Renal cortex interstitium (tissue), 15 donors: ENCODE measurements at places on chromosomes 16 and 17.

DNA sequence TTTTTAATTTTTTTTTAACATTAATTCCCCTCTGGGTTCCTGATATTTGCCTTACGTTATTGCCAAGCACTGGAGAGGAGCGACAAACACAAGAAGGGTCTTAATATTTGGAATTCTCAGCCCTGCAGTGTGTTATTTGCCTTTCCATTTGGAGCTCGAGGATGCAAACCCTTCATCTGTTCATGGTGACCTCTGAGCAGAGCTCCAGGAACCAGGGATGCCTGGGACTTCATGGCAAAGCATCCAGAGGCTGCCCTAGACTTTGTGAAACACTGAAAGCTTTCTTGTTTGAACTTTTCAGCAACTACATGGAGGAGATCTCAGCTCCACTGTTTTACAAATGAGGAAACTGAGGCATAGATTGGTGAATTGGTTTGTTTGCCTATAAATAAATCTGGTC is 254.2 kb downstream of the CBLN1 start:
- no peak for DNase-seq

GRCh38 chr16:22375117-22375962 is 921 bp upstream of the CDR2 start:
- no peak for DNase-seq

- DNase-seq: no peak
Observed at GRCh38 chr16:13935408-13935807, 15.5 kb downstream of the ERCC4 start.

DNA sequence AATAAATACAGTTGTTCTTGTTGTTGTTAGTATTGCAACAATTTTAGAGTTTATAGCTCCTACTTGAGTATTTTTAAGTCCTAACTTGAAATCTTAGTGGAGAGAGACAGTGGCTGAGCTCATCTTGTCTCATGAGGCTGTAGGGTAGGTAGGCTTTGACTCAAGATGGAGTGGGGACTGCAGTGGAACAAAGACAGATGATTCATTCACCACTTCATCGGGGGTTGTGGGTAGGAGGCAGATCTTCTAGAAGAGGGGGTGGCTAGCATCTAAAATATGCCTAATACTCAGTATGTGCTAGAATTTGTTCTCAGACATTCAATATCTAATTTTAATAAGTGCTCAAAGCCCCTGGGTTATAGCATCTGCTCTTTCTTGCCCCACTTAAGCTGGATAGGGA is 13.1 kb upstream of the MMD start:
- no peak for DNase-seq

GRCh38 chr16:5509794-5510193 is 412.2 kb upstream of the EEF2KMT start:
- DNase-seq: no peak

DNA sequence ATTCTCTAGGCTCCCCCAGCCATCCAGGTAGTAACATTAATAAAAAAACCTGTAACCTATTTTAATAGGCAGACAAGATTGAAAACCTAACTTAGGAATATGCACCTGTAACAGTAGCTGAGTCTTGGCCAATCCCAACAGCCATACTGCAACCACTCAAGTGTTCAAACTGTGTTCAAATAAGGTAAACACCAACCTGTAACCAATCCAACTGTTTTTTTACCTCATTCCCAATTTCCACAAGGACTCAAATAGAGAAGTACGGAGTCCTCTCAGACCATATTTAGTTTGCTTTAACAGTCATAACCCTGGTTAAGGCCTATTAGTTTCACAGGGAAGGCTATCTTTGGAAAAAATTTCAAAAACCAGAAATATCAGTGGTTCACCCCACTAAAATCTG is 40.4 kb upstream of the NOS2 start:
- DNase-seq: no peak

DNA sequence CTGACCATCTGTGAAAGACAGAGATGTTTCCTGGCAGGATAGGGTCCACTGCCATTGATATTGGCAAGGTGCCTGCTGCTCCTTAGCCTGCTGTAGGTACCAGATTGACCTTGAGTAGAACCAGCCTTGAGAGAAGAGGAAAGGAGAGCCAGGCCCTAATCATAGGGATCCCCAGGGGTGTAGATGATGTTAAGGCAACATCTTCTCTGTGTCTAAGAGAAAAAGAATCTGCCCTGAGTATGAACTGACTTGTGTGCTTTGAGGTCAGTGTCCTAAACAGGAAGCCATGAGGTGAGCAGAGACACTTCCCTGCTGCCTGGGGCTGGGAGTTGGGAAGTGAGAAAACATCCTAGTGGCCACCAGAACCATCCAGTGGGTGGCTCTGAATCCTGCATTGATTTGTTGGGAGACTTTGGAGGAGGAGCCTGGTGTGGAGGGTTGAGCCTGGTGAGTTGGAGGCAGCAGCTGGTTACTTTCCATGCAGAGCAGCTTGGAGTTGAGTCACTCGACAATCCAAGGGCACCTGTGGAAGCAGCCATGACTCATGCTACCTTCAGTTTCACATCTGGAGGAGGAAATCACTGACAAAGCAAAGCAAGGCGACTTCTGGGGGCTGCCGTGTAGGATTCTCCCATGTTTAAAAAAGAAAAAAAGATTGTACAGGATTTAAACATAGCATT is 47.8 kb downstream of the BMERB1 start:
- no peak for DNase-seq

DNA sequence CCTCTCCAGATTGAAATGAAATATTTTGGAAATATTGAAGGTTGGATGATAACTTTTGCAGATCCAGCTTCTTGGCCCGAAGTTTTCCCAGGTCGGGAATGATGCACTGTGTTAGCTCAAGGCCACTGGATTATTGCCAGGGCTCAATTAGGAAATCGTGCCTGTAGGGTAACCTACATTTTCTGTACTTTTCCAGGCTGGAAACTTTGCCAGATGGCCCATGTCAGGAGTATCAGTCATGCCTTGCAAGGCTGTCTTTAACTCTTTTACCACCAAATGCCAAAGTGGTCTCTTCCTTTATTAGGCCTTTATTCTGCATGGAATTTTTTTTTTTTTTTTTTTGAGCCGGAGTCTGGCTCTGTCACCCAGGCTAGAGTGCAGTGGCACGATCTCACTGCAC is 8.9 kb upstream of the SEC14L1 start:
- DNase-seq: no peak

GRCh38 chr17:71921796-71922195 is 199.0 kb upstream of the SOX9 start:
- no peak for DNase-seq

GRCh38 chr17:8904686-8905085 is 37.2 kb upstream of the PIK3R6 start:
- DNase-seq: no peak

DNA sequence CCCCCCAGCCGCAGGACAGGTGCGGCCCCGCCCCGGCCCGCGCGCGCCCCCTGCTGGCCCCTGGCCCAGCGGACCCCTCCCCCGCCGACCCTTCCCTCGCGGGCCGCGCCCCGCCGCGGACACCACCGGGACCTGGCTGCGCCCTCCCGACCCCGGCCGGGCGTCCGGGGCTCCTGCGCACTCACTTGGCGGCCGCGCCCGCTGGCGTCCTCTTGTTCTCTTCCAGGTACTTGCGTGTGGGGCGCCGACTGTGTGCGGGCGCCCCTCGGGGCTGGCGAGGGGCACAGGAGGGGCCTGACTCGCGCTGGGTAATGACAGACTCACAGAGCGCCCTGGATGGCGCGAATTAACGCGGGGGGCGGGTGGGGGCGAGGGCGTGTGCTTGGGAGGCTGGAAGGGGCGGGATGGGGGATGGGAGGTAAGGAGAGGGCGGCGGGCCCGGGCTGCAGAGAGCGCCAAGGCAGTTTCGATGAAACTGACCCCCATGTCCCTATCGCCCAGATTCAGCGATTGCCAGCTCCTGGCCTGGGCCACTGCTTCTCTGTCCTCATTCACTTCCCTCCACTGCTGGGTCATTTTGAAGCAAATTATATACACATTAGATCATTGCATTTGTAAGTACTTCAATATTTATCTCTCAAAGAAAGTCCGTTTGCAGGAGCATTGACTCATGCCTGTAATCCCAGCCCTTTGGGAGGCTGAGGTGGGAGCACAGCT is 445 bp upstream of the DBNDD1 start:
- no peak for DNase-seq

GRCh38 chr17:82593590-82594087 is 54.6 kb downstream of the WDR45B start:
- no peak for DNase-seq

GRCh38 chr16:11276143-11276895 is at the start of gene PRM2:
TSS of gene PRM2 (minus strand) at chr16:11276480. CDS start at chr16:11276370, 110 bp downstream.
- DNase-seq: no peak

DNA sequence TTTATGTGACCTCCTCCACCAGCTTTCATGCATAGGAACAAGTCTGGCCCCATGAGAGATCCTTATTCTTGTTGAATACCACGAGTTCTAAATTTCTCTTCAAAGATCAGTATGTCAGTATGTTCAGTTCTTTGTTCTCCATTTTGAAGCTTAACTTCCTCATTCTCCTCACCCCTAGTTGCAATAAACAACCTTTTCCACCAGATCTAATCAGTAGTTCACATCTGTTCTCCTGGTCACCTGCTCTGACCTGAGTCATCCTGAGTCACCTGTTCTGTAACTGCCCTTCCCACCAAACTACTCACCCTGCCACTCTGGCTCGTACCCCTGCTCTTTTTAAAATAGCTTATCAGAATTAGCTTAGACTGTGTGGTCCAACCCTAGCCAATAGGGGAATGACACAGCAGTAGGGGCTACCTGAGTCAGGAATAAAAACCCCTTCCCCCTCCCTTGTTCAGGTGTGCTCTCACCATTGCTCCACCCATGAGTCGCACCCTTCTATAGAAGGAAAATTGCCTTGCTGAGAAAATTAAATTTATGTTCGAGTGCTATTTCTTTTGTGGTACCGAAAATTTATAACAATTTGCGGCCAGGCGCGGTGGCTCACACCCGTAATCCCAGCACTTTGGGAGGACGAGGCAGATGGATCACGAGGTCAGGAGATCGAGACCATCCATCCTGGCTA is 94.6 kb downstream of the EMP2 start:
- DNase-seq: no peak

- no peak for DNase-seq
Observed at GRCh38 chr17:32156656-32157055, 14.4 kb downstream of the RHOT1 start.

GRCh38 chr17:35875072-35875799 is 4.9 kb downstream of the CCL5 start:
- DNase-seq: no peak

- peak; percentile 79 for DNase-seq
Observed at GRCh38 chr17:29761040-29761761, 138.5 kb upstream of the CORO6 start.

GRCh38 chr16:15770512-15770911 is 86.3 kb downstream of the MYH11 start:
- DNase-seq: no peak

DNA sequence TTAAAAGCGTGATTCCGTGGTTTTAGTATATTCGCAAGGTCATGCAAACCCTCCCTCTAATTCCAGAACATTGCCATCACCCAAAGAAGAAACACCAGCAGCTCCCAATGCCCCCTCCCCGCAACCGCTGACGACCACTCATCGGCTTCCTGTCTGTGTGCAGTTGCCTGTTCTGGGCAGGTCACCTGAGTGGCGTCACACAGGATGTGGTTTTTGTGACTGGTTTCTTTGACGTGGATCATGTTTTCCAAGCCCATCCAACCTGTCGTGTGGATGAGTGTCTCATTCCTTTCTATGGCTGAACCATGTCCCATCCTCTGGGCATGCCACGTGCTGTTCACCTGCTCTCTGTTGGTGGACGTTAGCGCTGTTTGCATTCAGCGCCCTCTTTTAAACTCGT is 8.2 kb upstream of the ATP2C2 start:
- no peak for DNase-seq

DNA sequence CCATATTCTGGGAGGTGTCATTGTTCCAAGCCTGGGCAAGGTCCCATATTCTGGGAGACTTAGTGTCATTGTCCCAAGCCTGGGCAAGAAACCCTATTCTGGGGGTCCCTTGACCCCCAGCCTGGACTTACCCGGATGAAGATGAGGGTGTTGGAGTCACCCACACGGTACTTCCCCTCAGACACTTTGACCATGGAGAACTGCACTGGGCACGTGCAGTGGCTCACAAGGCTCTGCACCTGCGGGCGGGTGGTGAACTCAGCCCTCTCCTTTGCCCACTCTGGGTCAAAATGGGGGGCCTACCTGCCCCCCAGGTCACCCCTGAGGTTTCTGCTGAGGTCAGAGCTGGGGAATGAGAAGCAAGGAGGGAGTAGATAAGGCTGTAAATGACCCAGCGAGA is 4.1 kb downstream of the GAS2L2 start:
- no peak for DNase-seq

DNA sequence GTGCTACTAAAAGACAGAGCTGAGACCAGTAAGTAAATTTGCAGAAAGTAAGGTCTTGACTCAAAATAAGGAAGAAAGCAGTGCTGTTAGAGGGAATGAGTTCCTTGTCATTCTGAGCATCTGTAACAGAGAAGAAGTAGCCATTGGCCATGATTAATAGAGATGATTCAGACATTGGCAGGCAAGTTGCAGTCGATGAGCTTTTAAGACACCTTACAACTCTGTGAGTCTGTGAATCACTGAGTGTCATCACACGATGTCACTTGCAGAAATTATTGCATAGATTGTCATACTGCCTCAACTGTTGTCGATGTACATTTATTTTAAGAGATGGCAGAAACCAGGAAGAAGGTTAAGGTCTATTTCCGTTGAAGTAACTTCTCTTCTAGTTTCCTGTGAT is 201.1 kb upstream of the CDH13 start:
- no peak for DNase-seq

DNA sequence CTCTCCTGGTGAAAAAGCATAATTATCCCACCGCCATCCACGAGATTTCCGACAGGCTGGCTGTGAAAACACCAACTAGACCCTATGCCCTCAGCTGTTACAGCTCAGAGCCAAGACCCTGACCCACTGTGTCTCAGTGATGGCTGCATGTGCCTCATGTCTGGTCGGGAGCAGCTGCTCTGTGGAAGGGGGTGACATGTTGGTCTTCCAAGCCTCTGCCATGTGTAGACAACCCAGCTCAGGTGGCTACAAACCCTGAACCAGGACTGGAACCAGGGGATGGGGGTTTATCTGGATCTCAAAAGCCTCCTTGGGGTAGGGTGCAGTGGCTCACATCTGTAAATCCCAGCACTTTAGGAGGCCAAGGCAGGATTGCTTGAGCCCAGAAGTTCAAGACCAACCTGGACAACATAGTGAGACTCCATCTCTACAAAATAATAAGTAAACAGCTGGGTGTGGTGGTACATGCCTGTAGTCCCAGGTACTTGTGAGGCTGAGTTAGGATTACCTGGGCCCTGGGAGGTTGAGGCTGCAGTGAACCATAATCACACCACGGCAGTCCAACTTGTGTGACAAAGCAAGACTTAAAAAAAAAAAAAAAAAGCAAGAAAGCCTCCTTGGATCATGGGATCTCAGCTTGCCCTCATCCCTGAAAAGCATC is 220.3 kb downstream of the CPPED1 start:
- no peak for DNase-seq

DNA sequence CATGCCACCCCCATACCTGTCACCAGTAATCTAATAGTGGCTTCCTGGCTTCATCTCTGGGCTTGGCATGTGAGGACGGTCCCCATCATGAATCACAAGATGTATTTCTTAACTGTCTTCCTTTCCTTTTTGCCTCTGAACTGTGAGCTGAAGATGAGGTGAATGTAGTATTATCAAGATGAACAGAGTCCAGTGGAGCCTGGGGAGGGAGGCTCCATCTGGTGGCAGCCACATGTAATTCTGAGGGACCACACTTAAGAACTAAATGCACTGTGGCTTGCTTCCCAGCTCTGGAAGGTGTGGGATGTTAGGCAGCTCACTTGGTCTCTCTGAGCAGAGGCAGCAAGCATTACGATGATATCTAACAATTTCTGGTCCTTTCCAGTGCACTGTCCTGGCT is 354.9 kb upstream of the ASIC2 start:
- peak; percentile 9 for DNase-seq
